ENCODE measurements at places on chromosomes 16 and 17.

GRCh38 chr17:60224064-60224463 is 74.3 kb downstream of the CA4 start:
- DNase-seq, result no peak

DNA sequence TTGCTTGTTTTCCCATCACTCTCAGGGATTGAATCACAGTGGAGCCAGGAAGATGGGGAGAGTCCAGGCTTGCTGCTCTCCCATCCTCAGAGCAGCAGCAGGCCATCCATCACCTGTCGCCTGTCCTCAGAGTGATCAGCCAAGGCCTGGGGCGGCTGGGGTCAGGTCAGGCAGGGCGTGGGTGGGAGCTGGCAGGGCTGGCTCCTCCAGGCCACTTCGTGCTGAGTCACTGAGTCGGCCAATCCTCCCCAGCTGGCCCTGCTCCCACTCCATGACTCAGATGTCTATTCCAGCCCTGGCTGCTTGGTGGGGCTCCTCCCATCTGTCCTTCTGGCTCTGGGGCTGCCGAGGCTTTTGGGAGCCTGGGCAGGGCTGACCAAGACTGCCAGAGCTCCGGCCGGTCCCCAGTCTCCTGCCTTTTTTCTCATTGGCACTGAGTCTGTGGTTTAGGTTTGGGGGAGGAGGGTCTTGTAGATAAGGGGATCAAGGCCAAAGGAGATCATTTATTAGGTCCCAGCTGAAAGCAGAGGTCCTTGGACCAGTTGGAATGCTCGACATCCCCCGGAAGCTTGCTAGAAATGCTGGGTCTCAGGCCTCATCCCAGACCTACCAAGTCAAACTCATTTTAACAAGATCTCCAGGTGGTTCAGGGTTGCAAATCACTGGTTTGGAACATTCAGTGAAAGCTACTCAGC is 72.7 kb downstream of the ABCC1 start:
- DNase-seq, result peak; percentile 69

- DNase-seq, result no peak
Observed at GRCh38 chr17:238071-238963, 56.9 kb upstream of the DOC2B start.

DNA sequence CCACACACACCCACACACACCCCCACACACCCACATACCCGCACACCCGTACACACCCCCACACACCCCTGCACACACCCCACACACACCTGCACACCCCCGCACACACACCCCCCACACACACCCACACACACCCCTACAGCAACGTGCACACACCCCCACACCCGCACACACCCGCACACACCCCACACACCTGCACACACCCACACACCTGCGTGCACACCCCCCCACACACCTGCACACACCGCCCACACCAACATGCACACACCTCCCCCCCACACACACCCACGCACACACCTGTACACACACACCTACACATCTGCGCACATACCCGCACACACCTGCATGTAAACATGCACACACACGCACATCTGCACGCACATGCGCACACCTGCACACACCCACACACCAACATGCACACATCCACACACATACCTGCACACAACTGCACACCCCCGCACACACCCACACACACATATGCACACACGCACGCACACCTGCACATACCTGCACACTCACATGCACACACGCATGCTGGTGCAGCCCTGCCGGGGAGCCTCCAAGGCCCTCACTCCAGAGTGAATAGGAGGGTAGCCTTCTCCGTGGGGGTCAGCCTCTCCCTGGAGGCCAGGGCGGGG is 7.5 kb downstream of the ASPSCR1 start:
- DNase-seq, result no peak

DNA sequence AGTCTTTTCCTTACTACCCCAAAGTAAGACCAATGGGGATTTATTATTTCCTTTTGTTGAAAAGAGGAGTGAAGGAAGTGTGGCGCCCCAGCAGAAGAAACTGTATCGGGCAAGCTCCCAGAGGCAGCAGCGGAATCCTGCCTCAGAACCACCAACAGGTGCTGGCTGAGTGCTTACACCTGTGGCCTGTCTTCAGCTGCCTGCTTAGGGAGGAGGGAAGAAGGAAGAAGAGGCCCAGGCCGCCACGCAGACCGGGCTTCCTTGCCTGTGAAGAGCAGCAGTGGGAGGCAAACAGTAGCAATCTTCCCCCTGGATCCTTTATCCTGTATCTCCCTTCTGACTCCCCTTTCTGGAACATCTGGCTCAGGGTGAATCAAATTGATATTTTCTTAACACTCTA is 134.7 kb downstream of the AATF start:
- no peak for DNase-seq

DNA sequence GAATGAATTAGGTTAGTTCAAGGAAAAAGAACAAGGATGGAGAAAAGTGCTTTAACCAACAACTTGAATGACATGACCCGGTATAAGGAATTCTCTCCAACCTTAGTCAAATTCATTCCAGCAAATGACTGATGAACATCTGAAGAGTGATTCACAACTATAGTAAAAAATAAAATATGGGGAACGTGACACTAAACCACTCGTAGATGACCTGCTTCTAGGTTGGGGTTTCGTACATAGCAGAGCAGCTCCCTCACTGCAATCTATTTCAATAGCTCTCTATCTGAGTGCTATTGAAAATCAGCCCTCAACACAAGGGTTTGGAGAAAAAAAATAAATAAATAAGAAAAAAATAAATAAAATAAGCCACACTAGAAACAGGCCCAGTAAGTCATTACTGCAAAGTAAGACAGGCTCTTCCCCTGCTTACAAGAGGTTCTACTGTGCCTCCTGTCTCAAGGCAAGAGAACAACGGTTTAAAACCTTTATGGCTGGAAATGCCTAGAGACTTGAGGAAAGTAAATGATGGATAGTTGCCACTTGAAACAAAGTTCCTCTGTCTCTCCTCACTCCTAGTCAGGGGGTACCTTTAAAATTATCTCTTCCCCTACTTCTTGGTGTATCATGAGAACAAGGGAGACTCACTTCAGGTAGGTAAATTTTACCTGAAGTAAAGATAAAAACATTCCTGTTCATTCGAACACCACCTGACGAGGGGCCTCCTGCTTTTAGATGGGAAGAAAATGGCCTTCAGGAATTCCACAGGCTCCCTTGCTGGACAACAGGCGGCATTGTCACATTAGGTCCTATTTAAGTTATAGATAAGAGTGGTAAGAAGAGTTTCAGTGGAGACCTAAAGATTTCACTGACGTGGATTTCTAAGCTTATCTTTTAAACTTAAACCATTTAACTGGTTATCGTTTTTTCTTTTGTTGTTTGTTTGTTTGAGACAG is 20.5 kb downstream of the COG7 start:
- no peak for DNase-seq

DNA sequence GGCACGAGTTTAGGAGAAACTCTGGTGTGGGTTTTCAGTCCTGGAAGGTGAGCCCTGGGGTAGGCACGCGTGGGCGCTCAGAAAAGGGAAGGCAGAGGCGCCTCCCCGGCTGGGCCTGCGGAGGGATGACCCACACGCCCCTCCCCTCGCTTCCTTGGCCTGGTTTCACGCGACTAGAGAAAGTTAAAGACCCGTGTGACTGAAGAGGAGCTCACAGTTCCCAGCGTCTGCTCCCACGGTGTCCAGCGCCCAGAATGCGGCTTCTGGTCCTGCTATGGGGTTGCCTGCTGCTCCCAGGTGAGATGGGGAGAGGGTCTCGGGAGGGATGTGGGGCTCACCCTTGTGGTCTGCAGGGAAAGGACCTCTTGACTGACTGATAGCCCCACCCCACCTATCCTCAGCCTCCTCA is at the start of gene CD300LG:
Gene CD300LG, plus strand, starts transcription at position 214 of the 409 bp plus-strand sequence. Its CDS starts 41 bp downstream, at position 255.
- DNase-seq, result no peak

GRCh38 chr17:79071161-79071740 is 3.4 kb upstream of the ENGASE start:
- no peak for DNase-seq

- no peak for DNase-seq
Observed at GRCh38 chr17:39167476-39167875, 1.5 kb upstream of the ARL5C start.

DNA sequence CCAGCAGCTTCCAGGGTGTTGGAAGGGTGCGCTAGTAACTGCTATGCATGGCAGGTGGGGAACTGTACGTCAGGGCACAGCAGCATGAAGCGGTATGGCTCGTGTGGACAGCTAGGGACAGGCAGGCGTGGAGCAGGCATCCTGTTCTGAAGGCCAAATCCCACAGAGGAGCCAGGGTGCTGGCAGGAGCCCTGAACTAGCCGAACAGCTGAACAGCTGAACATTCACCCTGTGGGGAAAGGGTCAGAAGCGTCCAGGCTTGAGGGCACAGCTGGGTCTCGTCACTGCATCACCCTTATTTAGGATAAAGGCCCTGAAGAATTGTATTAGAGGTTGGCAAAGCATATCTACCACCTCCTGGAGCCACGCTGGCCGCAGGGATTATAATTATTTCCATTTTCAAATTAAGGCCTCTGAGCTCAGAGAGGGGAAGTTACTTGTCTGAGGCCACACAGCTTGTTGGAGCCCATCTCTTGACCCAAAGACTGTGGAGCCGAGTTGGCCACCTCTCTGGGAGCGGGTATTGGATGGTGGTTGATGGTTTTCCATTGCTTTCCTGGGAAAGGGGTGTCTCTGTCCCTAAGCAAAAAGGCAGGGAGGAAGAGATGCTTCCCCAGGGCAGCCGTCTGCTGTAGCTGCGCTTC is 3.3 kb upstream of the STH start:
- no peak for DNase-seq

DNA sequence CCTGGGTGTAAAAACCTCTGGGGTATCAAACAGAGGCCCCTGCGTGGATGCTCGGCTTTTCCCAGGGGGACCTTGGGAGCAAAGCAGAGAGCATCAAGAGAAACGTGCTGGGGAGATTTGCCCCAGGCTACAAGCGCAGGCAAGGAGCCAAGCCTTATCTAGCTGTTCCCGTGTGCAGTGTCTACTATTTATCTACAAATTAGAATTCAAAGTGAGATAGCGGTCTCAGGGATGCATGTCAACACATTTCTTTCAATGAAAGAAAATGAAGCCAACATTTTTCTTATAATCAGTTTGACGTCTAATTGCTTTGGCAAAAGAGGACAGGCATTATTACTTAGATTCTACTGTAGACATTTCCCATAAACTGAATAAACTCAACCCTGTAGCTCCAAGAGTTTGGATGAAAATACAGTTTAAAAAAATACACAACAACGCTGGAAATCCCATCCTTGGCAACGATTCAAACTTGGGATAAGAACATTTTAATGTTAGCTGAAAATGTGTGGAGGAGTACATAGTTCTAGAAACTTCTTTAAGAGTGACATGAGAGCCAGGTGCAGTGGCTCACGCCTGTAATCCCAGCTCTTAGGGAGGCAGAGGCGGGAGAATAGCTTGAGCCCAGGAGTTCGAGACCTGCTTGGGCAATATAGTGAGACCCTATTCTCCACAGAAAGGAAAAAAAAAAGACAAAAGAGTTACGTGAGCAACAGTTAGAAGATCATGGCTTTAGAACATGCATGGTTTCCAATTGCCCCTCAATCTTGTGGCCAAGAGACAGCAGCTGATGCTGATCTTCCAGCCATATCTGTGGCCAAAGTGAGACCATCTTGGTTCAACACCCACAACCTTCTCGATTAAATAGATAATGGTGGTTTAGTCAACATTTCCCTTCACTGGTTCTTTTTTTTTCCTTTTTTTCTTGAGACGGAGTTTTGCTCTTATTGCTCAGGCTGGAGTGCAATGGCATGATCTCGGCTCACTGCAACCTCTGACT is 7.2 kb downstream of the SPNS3 start:
- DNase-seq, result no peak

GRCh38 chr16:22232277-22233036 is 26.4 kb downstream of the EEF2K start:
- no peak for DNase-seq

- no peak for DNase-seq
Observed at GRCh38 chr17:6435968-6436367, 1.0 kb upstream of the AIPL1 start.

GRCh38 chr17:41687828-41688640 is 651 bp upstream of the EIF1 start:
- no peak for DNase-seq

GRCh38 chr17:19539841-19540311 is 6.2 kb downstream of the SLC47A1 start:
- DNase-seq, result no peak

DNA sequence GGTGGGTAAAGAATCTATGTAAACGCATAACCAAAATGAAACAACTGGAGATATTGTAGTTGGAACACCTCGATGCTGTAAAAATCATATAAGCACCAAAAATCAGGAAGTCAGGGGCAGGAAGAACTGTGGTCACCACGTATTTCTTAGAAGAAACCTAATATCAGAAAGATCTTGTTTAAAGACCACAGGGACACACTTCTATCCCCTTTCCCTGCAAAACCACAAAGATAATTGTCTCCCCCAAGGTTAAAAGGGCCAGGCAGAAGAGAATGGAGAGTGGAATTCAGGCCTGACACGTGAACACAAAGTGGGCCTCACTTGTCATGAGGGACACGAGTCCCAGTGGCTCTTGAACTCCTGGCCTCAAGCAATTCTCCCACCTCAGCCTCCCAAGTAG is 68.1 kb downstream of the GSG1L start:
- no peak for DNase-seq

DNA sequence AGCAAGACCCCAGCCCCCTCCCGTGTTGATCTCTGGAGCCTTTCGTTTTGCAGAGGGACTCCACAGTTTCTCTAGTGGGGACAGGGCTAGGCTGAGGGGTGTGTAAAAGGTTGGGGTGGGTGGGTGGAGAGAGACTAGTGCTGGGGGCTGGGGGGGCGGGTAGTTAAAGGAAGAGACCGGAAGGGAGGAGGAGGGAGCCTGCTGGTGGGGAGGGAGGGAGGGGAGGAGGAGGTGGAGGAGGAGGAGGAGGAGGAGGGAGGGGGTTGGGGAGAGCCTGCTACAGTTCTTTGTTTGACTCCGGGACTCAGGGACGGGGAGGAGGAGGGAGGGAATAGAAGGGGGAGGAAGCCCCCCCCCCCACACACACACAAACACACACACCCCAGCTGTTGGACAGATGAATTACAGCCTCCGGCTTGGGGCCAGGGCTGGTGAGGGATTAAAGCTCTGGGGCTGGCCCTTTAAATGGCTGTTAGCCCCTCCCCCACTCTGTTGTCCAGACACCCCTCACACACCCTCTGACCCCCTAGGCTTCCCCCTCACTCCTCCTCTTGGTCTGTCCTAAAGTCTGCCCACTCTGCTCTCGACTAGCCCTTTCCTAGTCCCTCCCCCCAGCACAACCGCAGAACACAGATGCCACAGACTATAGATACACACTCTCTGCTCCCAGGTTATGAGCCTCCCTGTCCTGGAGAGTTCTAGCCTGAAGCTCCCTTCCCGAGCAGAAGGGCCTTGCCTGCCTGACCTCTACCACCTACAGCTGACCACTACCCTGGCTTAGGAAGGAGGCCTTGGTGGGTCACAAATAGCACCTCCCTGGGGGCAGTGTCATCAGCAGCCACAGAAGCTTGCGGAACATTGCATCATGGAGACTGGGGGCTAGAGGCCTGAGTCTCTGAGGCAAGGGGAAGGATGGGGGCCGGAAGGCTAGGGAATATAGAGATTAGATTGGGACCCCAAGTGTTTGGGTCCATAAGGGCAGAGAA is 4.4 kb downstream of the KDM6B start:
- no peak for DNase-seq

DNA sequence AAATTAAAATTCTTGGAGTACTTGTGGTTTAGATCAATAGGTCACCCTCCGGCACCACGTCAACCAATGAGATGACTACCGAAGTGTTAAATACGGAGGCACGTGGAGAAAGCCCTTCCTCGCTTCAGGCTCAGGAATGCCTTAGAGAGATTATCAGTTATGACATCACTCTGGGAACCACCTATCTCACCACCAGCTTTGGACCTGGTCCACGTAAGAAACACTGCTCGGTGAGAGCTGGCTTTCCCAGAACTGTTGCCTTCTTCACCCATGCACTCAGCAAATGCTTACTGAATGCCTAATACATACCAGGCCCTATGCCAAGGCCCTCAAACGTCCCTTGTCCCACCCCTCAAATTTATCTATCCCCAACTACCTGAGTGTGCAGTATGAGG is 71.3 kb downstream of the SMG6 start:
- DNase-seq, result no peak

Measured in type B pancreatic cell (in vitro differentiated cells).